ENCODE measurements at places on chromosomes 11 and 22.

- no peak for DNase-seq
Measured at GRCh38 chr11:129386795-129387397, 11.2 kb downstream of the BARX2 start.

DNA sequence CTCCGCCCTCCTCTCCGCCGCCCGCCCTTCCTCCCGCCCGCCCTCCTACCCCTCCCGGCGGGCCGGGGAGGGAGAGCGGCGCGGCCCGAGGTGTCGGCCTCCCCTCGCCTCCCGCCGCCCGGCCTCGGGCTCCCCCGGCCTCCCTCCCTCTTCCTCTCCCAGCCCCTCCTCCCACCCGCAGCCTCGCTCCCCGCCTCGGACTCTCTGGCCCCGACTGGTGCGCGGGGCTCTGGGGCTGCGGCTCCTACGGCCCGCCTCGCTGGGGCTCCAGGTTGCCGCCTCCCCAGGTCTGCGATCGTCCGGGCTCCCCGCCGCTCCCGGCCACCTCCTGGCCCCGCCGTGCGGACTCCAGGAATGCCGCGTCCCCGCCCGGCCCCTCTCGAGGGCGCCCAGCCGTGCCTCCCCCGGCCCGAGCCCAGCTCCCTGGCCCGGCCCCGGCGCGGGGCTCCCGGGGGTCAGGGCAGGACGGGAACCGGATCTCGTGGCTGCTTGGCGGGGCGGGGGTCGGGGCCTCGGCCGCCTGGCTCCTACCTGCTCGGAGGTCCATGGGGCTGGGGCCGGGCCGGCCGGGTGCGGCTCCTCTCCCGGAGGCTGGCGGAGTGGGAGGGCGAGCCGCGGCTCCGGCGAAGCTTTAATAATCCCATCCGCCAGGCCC is at the start of gene CLCF1:
Gene CLCF1, minus strand, starts transcription at position 606 of the 655 bp plus-strand sequence. Its CDS starts 59 bp downstream, at position 547.
- DNase-seq = no peak

GRCh38 chr11:111935317-111936039 is 1.7 kb upstream of the DIXDC1 start:
- no peak for DNase-seq

DNA sequence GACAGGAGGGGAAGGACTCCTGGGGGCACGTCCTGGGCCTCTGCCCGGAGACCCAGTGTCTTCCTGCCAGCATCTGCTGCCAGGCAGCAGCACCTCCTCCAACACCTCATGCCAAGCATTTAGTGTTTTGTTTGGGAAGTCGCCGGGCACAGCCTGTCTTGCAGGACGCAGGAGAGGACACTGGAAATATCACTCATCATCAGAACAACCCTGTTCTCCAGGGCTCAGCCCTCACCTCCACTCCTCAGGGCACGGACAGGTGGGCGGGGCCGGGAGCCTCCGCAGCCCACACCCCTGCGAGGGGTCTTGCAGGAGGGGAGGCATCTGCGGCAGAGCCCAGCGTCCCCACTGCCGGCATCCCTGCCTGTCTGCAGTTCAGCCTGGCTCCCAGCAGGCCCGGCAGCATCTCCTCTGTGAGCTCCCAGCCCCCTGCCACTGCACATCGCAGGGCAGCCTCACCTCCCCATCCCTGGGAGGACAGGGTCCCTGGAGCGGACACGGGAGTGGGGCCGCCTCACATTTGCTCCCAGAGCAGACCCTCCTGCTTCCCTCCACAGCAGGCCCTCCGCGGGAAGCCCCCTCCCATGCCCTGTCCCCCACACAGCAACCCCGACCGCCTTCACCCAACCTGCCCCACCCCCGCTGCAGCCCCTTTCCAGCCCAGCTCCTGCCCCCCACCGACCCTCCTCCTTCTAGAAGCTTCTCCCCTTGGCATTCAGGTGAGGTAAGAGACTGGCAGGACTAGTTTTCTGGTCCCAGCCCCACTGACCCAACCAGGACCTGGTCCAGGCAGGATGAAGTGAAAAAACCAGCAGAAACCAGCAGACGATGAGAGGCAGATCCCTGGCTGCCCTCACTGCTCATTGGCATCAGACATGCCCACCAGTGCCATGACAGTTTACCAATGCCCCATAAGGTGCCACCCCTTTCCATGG is 72.7 kb downstream of the BRD1 start:
- no peak for DNase-seq

GRCh38 chr11:47378836-47379170 is 456 bp upstream of the SPI1 start:
- no peak for DNase-seq

- DNase-seq = no peak
Measured at GRCh38 chr11:66011785-66012303, at the start of gene CST6. TSS of gene CST6 (plus strand) at chr11:66012008. CDS start at chr11:66012045, 37 bp downstream.

DNA sequence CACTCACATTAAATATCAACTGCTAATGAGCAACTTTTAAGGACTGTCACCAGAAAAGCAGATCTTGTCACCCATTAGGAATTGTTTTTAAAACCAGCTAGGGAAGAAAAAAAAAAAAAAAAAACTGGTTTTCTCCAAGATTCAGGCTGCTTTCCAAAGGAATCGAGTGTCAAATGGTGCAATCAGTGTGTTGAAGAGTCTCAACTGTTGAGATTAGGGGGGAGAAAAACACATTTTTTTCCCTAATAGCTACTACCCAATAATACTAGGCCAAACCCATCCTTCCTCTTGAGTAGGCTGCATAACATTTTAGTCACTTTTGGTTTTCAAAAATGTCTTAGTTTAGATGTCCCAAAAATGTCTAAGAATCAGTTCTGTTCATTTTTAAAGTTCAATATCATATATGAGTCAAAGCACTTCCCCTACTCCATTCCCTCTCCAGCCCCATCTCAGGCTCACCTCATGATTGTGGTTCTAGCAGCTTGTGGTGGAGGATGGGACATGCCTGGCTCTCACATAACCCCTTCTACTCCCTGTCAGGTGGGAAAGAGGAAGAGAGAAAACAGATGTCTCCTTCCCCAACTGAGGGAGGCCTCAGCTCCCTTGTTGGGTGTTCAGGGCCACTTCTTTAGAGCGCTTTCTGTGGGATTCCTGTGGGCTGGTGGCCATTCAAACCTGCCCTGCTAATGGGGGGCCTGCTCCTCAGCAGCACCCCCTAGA is 193.6 kb downstream of the CWF19L2 start:
- DNase-seq = no peak

GRCh38 chr22:50134481-50134880 is 36.0 kb upstream of the PANX2 start:
- no peak for DNase-seq

DNA sequence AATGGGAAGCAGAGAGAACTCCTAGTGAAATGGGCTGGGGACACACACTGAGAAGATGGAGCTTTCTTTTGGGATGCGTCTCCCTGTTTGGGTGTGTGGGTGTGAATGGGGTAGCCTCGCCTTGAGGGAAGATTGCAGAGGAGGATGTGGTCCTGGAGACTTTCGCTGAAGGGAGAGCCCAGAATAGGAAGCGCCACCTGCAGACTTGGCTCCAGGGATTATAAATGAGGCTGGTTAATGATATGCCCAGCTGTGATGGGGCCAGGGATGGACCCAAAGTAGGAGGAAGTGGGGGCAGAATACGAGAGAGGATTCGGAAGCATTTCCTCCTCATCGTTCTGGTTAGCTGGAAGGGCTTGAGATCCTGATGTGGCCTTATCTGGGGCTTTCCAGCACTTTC is 13.7 kb downstream of the RELT start:
- no peak for DNase-seq

DNA sequence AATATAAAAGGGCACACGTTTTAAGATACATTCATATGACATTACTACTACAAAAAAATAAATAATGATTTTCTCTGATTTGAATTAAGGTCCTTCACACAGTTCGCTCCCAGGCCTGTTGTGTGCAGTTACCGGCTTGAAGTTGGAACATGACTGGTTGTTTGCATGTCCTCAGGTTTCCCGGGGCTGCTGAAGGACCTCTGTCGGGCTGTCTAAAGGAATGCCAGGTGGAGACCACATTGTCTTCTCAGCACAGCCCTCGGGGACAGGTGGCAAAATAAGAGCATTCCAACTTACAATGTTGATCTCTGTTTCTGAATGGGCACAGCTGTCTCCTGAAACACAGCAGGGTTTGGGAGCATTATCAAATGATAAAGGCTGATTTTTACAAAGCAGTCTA is 14.9 kb downstream of the VSIG10L2 start:
- no peak for DNase-seq

DNA sequence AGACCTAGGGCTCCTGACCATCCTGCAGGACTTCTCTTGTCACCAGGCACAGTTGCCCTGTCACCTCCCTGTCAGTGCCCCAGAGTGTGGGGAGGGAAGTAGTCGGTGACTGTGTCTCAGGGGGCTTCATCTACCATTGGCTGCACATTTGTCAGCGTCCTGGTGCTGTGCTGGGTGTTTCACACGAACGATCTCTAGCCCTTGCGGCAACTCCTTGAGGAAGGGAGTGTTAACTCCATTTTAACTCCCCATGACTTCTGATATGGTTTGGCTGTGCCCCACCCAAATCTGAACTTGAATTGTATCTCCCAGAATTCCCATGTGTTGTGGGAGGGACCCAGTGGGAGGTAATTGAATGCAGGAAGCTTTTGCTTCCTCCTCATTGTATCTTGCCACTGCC is 7.1 kb downstream of the TSKU start:
- no peak for DNase-seq

DNA sequence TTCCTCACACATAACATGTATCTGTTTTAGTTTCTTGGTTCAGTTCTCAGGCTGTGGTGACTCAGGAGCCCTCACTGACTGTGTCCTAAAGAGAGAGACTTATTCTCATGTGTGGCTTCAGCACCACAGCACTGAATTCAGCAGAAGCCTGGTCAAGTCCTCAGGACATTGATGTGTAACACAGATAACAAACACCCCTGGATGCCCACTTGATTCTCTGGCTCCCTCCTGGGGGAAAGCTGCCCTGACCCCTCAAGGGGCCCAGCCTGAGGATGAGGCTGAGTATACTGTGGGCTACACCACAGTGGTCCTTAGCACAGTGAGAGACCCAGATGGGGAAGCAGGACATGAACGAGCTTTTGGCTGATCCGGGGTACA is 87.2 kb upstream of the VPREB1 start:
- DNase-seq = no peak

GRCh38 chr11:125376117-125376516 is 119.9 kb downstream of the FEZ1 start:
- DNase-seq = no peak
